MCF 10A (cell line): ENCODE measurements at places on chromosomes 7 and 10.
A peak's percentile ranks its signal among the peaks of the same experiment; 100 is the strongest.

DNA sequence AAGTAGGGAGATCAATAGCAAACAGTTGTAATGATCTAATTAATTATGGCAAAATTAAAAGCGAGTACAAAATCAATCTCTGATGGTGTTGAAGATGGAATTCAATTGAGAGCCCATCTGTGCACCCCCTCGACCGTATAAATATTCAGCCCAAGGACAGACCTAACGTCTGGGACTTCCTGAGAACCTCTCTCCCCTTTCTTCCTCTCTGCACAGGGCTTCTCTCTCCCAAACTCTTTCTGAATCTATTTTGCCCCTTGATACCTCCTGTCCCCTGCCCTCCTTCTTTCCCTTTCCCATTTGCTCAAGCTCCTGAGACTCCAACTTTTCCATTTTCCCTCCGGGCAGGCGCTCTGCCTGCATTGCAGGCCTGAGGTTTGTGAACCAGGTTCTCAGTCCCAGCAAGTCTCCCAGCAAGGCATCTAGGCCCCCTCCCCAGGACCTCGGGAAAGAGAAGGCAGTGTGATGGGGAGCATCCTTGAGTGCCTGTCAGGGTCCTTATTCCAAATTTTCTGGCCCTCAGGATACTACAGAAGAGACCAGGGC, 8.5 kb upstream of the PAX2 start:
- no peaks in the 10 kb centered on the region for H3K36me3 ChIP-seq
- H3K4me1 ChIP-seq, result no peaks in the 10 kb centered on the region
- no peak overlapping the region for H3K4me3 ChIP-seq
- H3K27me3 ChIP-seq, result peaks cover 82% of the 10 kb centered on the region
- no peak overlapping the region for H3K27ac ChIP-seq

DNA sequence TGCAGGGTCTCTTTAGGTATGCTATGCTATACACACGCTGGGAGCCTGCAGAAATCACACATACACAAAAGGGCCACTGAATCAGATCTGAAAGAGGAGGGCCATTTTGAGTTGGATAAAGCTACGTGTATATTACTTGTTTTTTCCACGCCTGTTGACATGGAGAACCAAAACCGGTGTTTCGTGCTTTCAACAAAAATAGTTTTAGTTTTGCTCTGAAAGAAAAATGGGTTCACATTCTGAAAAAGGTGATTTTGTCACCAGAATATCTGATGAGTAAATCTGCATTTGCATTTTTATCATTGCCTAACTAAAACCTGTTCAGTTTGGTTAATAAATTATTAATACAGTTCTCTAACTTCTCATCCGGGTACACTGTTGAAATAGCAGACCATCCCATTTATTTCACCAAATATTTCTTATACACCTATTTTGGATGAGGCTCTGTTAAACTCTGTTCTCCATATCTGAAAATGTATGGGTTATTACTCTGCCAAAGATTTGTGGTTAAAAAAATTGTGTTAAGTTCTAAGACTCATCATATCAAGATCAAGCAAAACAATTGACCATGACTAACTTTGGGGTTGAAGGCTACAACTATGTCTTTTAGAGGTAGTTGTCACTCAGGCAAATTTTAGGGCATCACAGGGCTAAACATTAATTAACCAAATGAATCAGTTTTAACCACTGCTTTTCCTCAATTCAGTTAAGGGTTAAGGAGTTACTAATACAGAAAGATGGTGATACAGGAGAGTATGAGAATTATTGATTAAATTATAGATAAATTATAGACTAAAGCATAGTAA, 101.2 kb upstream of the RPA3 start:
- DNase-seq, result no peak
- H3K27ac ChIP-seq, result no peak overlapping the region
- H3K36me3 ChIP-seq, result peaks cover 4% of the 10 kb centered on the region
- no peak overlapping the region for H3K4me3 ChIP-seq

GRCh38 chr10:4909118-4909517, 54.1 kb upstream of the AKR1C1 start:
- no peak for DNase-seq
- peaks cover 7% of the 10 kb centered on the region for H3K4me1 ChIP-seq
- no peaks in the 10 kb centered on the region for H3K27me3 ChIP-seq
- H3K36me3 ChIP-seq, result no peaks in the 10 kb centered on the region
- no peak overlapping the region for H3K4me3 ChIP-seq

DNA sequence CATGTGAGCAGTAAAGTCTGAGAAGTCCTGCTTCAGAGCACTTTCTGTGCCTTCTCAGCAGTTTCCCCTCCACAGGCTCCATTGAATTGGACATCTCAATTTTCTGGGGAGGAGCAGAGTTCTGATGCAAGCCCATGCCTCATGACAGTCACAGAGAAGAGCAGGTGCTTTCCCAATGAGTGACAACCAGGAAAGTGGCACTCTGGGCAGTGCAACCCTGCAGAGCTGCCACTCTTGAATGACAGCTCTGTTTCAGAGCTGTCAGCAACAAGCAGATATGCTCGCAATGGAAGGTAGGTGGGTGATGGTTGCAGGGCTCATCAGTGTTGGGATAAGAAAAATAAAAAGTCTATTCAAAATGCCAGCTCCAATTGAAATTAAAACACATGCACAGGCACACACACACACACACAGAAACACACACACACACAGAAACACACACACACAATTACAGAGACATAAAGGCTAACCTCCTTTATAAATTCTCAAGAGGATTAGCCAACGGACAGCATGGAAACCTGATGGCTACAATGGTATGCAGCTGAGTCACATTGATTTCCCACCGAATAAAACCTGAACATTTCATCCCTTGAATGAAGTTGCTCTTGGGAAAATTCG, 50.5 kb downstream of the C10orf67 start:
- H3K4me3 ChIP-seq, result no peak overlapping the region
- H3K4me1 ChIP-seq, result no peaks in the 10 kb centered on the region
- no peak for DNase-seq
- H3K27me3 ChIP-seq, result peaks cover 30% of the 10 kb centered on the region

GRCh38 chr10:97468162-97468561, 22.2 kb downstream of the ZDHHC16 start:
- peaks cover 16% of the 10 kb centered on the region for H3K4me1 ChIP-seq
- no peaks in the 10 kb centered on the region for H3K27me3 ChIP-seq
- peak; percentile 50 for DNase-seq

DNA sequence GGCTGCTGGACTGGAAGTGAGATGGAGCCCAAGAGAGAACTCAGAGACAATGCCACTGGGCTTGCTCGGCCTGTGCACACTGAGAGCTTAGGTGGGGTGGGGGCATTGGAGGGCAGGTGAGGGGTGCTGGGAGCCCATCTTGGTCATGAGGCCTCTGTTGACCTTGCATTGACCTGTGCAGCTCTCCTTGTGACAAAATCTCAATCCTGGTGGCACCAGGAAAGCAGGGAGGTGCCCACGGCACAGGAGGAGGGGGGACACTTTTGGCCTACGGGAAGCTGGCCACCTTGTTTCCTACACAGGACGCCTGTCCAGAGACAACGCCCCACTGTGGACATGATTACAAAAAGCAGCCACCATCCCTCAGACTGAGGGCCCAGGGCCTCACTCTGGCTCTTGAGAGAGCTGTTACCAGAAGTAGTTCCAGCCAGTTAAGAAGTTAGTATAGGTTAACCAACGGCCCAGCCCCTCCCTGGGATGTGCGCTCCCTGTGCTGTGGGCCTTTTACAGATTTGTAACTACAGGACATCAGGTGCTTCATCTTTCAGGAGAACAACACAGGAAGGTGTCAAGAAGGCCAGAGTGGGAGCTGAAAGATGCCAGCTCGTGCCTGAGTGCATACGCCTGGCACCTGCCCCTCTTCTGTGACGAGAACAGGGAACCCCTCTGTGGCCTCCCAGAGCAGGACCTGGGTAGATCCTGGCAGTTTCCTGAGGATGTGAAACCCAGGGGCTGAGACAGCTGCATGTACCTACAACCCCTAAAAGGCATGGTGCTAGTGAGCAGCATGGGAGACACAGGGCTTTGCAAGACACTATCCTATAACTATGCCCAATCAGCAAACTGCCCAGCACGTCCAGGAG, 10.3 kb downstream of the PKD1L1 start:
- H3K4me1 ChIP-seq, result peaks cover 11% of the 10 kb centered on the region
- no peak for DNase-seq
- H3K27me3 ChIP-seq, result no peaks in the 10 kb centered on the region
- no peak overlapping the region for H3K4me3 ChIP-seq

DNA sequence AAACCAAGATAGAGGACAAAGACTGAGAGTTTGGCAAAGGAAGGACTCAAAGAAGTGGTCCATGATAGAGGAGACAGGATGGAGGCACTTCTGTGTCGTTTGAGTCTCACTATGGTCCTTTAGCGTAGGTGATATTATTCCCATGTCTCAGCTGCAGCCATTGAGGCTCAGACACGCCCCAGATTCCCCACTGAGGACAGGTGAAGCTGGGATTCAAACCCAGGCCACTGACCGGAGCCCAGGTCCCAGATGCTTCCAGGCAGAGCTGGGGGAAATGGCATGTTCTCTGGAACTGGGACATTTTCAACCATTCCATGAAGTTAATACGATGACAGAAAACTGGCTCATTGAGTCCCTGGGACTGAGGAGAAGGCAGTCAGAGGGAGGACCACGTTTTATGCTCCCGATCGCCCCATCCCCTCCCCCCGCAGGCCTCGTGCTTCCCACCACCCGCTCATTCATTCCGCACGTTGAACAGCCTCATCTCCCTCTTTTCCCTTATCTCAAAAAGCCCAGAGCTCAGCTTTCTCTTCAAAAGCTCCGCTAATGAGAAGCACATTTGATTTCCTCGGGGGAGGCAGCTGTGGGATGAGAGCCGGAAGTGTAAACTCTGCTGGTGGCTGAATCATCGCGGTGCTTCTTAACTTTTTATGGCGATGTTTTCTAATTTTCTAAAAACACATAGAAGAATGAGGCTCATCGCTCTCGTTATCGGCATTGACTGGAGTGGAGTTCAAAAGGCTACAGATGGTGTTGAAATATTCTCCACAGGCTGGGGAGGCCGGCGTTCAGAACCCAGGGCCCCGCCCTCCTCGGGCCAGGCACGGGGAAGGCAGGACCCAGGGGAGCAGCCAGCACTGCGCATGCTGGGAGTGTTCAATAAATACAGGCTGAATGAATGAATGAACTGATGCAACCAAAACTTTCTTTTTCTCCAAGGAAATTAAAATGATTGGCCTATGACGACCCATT, 64.0 kb downstream of the OAT start:
- no peak overlapping the region for H3K4me3 ChIP-seq
- H3K4me1 ChIP-seq, result peaks cover 21% of the 10 kb centered on the region
- H3K27ac ChIP-seq, result no peak overlapping the region
- H3K36me3 ChIP-seq, result no peaks in the 10 kb centered on the region
- no peak for DNase-seq
- no peaks in the 10 kb centered on the region for H3K27me3 ChIP-seq

GRCh38 chr10:60648761-60649160, 129.5 kb upstream of the CDK1 start:
- no peaks in the 10 kb centered on the region for H3K36me3 ChIP-seq
- no peaks in the 10 kb centered on the region for H3K27me3 ChIP-seq
- no peak for DNase-seq
- no peaks in the 10 kb centered on the region for H3K4me1 ChIP-seq
- H3K4me3 ChIP-seq, result no peak overlapping the region
- H3K27ac ChIP-seq, result no peak overlapping the region
